ENCODE measurements at places on chromosomes 11 and 22.

DNA sequence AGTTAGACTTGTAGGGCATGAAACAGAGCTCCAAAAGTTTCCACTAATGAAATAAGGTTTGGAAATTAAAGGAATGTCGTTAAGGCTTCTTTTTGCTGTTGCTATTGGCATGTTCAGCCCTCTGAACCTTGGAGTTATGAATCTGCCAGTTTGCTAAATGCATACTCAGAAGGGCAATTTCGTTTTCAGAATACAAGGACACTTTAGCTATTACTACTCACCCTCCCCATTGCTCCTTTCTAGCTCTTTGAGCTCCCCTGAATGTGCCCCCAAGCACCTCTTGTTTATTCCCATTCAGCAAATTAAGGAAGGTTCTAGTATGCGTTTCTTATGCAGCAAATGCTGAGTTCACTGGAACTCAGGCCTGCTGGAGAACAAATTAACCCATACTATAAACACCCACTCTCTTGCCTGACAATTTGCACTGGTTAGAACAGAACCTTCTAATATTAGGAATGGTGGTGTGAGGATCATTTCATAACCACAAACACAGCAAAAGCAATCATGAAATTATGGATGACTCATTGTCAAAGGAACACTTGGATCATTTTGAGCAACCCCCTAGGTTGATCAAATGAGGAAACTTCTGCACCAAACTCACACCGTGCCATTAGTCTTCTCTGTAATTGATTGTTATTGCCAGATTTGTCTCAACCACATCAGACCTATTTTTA lies 26.2 kb upstream of the LIN7C start:
- no peak for DNase-seq

DNA sequence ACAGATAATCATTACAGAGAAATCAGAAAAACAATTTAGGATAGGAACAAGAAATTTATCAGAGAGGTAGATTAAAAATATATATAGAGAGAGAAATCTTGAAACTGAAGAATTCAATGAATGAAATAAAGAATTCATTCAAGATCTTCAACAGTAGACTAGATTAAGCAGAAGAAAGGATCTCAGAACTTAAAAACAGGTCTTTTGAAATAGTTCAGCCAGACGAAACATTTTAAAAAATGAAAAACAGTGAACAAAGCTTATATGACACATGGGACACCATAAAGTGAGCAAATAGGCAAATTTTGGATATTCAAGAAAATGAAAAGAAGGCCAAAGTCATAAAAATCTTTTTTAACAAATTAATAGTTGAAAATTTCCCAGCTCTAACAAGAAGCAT lies 138.8 kb downstream of the CASP12 start:
- no peak for DNase-seq

DNA sequence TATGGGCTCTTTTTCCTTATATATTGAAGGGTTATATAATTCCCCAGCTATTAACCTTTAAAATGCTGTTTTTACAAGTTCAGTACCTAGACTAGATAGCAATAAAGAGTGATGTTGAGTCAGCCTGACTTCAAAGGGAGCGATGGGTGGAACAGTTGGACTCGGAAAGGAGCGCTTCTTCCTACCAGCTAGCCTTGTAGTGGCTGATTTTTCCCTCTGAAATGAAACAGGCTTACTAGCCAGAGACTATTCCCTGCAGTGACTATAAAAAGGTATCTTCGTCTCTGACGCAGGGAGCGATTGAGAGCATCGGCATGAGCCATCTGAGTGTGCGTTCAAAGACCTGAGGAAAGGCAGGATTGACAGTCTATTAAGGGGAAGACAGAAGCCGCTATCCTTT lies 66.0 kb upstream of the GRAMD1B start:
- DNase-seq: no peak

DNA sequence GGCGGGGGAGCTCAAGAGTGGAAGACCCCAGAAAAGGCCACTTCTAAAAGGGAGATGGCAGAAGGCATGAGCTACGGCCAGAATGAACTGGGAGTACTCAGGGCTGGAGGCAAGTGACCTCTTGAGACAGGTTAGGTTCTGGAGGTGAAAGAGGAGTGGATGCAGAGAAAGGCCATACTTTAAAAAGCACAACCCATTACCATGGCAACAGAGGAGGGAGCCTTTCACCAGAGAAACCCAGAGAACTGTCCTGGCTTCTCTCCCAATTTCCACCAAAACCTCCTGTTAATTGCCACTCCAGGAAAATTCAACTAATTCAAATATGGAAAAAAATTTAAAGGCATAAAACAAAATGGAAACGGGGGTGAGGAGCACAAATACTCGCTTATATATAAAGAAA lies 15.8 kb downstream of the A4GALT start:
- no peak for DNase-seq

DNA sequence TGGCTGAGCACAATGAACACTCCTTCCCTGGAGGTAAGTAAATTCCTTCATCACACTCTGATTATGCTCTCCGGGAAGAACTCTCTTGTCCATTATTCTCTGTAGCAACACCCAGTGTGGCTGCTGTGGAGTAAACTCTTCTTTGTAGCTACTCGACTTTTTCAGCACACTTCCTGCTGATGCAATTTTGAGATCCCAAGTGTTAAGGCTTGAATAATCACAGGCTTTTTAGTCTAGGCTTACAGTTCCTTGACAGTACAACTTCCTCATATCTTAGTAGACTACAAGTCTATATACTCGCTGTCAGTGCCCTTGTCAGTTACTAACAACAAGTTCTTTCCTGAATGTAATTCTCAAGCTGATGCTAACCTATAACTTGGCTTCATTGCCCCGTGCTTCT lies 301.8 kb upstream of the API5 start:
- DNase-seq: no peak

DNA sequence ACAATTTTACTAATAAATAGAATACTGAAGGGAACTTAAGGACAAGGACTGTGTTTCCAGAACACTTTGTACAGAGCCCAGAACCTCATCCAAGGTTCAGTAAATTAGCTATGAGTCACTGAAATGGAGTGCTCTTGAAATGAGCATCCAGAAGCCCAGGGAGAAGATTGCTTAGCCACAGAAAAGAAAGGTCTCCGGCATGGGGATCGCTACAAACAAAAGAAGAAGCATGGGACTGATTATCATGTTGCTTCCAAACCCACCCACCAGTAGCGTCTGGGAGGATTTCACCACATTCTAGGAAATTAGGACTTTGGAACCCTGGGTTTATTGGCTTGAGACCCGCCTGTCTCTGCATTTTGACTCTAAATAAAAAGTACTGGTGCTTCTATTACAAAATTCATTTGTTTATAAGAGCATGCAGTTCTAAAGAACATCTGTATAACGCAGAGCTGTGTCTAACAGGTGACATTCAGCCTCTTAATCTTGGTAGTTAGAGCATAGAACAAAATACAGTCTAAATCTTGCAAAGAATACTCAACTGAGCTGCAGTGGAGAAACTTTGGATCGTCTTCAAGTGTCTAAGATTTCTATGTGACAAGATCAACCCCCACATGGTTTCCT lies 35.9 kb upstream of the SESN3 start:
- no peak for DNase-seq

GRCh38 chr11:66283461-66284105 lies 5.4 kb downstream of the YIF1A start:
- no peak for DNase-seq

GRCh38 chr11:20163783-20164481 lies 3.7 kb upstream of the DBX1 start:
- DNase-seq: no peak

- DNase-seq: no peak
Measured at GRCh38 chr11:47325271-47326041, 27.0 kb downstream of the MYBPC3 start.

DNA sequence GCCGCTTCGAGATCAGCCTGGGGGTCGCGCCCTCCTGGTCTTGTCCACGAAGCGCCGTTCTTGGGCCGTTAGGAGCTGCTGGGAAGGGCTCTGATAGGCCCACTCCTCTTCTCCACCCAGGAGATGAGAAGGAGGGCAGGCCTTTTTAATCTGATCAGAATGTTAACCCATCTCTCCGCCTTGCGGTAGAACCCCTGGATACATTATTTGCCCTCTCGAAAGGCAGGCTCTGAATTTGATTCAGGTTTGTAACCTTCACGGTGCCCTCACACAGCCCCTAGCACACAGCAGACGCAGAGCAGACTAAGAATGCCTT lies at the start of gene CCDC83:
Gene CCDC83, plus strand, starts transcription at position 43 of the 316 bp plus-strand sequence. CDS start 9,741 bp downstream, outside the sequence.
- DNase-seq: no peak

GRCh38 chr11:68021167-68021787 lies 9.2 kb upstream of the NDUFS8 start:
- DNase-seq: no peak

- peak; percentile 71 for DNase-seq
Measured at GRCh38 chr11:124746621-124747243, 5.3 kb downstream of the VSIG2 start.

Data from stimulated activated CD4-positive, alpha-beta T cell treated with anti-CD3 and anti-CD28 coated beads, TNF-alpha, amount 100 ng/mL, for 1 hour (primary cell).